ENCODE measurements at places on chromosomes 12 and 14.

- peak; percentile 68 for DNase-seq
These were observed 38.9 kb downstream of the RASSF8 start for GRCh38 chr12:25997201-25997963.

- no peak for DNase-seq
These were observed 18.4 kb upstream of the CFL2 start for GRCh38 chr14:34732802-34733201.

DNA sequence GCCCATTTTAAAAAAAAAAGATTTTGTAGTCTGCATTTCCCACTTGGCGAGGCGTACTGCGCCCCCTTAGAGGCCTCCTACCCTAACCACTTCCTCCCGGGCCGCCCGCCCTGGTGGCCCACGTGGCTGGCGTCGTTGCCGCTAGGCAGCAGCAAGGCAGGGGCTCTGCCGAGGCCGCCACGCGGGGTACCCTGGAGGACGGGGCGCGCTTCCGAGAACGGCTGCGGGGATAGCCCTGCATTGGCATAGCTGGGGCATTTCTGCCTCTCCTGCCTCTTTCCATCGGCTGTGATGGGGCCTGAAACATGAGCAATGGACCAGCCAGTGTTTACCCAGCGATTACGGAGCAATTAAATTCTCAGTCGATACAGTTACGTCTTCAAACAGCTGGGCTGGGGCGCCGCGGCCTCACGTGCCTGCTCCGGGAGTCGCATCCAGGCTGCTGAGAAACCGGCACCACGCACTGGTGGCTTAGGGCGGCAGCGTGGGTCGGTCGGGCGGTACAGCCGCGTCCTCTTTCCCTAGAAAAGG, 38.0 kb downstream of the IQSEC3 start:
- DNase-seq = no peak

GRCh38 chr12:92020983-92021665, 124.5 kb downstream of the BTG1 start:
- no peak for DNase-seq

DNA sequence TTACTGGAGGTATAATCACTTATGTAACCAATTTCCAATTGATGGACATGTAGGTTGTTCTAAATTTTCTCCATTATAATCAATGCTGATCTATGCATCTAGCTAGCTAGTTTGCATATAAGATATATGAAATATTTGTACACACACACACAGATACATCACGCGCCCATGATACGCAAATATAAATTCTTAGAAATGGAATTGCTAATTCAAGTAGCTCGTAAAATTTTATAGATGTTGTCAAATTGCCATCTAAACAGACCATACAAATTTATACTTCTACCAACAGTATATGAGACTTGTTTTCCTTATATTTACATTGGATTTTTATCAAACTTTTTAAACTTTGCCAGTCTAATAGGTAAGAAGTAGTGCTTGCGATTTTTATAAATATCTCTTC, 29.1 kb upstream of the TRIM9 start:
- no peak for DNase-seq

- DNase-seq = no peak
These were observed 14.4 kb upstream of the SDR39U1 start for GRCh38 chr14:24456980-24457379.

- no peak for DNase-seq
These were observed 150.2 kb downstream of the TTLL5 start for GRCh38 chr14:75811136-75811829.

- DNase-seq = peak; percentile 54
These were observed 2.6 kb downstream of the BMP4 start for GRCh38 chr14:53953828-53954550.

DNA sequence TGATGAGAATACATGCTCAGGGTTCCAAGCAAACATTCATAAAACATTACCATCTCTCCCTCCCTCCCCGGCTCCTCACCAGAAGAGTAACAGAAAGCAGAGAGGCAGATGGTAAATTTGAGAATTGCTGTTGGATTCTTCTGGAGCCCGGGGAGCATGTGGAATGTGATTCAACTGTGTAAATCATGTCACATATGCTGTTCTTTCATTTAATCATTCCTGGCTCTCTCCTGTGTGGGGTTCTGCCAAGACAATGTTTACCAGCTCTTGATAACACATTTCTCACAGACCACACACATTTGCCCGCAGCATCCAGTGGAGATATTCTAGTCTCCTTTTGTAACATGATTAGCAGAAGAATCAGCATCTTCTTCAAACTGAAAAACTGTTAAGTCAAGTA, 23.4 kb upstream of the NR2C1 start:
- peak; percentile 46 for DNase-seq

DNA sequence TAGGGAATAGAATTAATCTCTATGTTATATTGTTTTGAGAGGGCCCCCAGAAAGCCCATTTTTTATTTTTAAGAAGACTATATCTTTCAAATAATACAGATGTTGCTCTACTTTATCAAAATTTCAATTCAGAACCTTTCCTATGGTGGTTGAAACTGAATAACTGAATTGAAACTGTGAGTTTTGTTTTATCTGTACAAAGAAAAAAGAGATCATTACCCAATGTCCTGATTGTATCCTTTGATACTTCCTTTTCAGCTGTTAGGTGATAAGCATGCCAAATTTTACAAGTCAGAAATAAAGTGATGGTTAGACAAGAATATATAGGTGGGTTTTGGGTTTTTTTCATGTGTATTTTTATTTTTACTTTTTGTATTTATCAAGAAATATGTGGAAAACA, 1293.1 kb upstream of the USP15 start:
- DNase-seq = no peak

DNA sequence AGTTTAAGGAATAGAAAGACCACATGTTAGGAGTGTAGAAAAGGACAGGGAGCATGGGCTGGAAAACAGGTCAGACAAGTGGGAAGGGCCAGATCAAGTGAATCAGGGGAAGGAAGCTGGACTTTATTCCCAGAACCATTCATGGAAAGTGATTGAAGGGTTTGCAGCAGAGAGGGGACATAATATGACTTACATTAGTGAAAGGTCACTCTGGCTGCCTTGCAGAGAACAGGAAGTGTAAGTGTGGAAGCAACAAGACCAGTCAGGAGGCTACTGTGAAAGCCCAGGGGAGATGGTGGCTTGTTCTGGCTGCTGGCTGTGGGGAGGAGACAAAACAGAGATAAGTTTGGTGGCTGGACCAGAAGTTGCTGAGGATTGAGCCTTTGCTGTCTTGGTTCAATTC, 69.1 kb downstream of the VCPKMT start:
- no peak for DNase-seq

GRCh38 chr12:113161415-113162016, 12.0 kb downstream of the CFAP73 start:
- no peak for DNase-seq

All from GM03348 (cell line).